Stimulated activated CD4-positive, alpha-beta T cell treated with anti-CD3 and anti-CD28 coated beads, Interleukin-4, amount 100 ng/mL, for 48 hours (primary cell): ENCODE measurements at places on chromosomes 1 and 21.

DNA sequence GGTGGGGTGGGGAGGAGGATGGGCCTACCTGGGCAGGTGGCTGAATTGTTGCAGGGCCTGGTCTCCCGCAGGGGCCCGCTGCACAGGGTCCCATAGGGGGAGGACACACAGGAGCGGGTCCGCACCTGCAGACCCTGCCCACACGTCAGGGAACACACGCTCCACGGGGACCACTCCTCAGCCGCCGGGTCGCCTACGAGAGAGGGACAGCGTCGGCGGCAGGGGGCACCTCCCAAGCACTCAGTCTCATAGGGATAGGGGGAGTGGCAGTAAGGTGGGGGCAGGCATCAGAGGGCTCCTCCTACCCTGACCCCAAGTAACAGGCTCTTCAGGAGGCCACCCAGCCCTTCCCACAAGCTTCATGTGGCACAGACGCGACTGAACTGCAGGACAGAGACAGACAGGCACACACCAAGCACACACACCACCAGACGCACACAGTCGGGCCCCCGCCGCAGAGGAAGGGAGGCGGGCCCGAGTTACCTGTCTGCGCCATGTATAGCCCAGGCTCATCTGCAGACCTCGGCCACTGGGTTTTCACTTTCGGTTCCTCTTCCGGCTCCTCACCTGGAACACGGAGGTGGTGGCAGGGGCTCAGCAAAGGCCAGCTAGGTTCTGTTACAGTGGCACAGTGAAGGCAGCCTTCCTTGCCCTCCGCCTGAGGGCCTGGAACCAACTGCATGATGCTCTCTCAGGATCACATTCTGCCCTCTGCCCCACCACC is 19.8 kb downstream of the ADGRB2 start:
- DNase-seq, result no peak

- no peak for DNase-seq
These were observed 216.3 kb downstream of the KCNH1 start for GRCh38 chr1:210917560-210918169.

DNA sequence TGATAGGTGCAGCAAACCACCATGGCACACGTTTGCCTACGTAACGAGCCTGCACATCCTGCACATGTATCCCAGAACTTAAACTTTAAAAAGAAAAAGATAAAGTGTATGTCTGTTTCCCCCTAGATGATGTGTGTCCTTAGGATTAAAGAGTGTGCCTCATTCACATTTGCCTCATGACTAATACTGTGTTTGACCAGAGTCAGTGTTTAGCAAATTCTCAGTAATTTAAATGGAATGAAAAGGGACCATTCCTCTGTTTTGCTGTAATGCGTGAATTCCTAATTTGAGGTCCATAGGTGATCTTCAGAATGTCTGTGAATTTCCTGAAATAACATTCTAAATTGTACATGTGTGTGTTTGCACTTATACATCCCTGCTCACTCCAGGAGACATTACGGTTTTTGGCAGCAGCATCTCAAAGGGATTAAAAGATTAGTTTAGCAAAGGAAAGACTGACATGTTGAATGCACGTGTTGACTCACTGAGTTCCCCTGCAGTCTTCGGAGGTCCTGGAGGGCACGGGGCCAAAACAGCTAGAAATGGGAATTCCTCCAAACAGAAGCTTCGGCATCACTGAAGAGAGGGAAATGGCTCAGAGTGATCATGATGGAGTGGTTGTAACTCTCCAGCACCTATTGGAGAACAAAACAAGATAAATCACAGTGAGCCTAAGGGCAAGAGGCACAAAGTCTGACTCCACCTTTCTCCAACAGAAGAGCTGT is 19.1 kb upstream of the SLC35F3 start:
- DNase-seq, result no peak

DNA sequence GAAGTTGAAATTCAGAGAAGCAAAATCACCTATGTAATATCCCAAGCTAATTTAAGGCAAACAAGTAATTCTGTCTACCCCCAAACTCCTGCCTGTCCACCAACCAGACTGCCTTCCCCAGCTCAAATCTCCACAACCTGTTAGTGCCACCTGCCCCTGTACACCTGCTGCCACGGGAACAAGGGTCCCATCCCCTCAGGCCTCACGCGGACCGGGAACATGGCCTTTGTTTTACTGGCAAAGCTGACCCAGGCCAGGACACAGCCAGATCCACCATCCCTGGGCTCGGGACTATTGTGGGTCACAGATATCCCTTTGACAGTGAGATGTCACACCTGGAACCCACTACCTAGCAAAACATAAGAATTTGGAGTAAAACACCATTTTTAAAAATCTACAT is 139.3 kb upstream of the SGIP1 start:
- no peak for DNase-seq

DNA sequence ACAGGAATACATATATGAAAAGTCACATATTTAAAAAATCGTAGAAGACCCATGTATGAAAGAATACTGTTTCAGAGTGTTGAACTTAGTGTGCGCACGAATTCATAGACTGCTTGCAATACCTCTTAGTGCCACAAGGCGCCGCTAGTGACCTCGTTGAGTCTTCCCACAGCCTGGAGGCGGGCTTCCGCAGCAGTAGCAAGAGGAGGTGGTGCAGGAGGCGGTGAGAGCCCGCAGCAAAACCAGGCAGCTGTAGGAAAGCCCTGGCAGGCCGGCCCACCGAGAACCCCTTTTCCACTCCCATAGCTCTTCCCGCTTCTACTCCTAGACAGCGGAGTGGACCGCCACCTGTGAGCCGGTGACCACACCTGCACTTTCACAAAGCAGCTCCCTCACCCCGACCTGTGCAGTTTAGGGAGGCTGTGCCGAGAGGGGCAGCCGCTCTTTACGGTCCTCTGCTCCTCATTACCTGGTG is 23.5 kb downstream of the MTARC1 start:
- peak; percentile 56 for DNase-seq

- no peak for DNase-seq
These were observed 50.5 kb upstream of the SLFNL1 start for GRCh38 chr1:41072051-41072450.

- no peak for DNase-seq
These were observed 64.5 kb upstream of the ABCG1 start for GRCh38 chr21:42154237-42155044.

- DNase-seq, result no peak
These were observed 105.6 kb upstream of the COG2 start for GRCh38 chr1:230536641-230537155.

GRCh38 chr1:63458750-63459149 is 64.3 kb downstream of the ITGB3BP start:
- no peak for DNase-seq

- DNase-seq, result no peak
These were observed 106.3 kb downstream of the HIVEP3 start for GRCh38 chr1:41812453-41812852.

- DNase-seq, result no peak
These were observed 93.1 kb downstream of the ADCY10 start for GRCh38 chr1:167820684-167821355.

DNA sequence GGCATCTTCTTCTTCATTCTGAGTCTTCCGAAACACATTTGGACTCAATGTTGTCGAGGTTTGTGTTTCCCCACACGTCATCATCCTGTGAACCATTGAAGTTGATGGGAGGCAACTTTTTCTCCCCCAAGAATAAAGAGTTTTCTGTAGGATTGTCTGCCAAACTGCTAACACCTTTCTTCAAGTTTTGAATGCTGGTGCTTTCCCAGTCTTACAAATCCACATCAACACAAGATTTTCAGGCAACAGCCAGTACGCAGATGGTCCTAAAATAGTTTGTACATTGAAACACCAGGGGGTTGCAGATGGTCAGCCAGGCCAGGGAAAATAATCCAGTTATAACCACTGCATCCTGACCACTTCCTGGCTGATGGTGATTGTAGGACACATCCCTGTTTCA is 187.9 kb downstream of the DISC1 start:
- no peak for DNase-seq

DNA sequence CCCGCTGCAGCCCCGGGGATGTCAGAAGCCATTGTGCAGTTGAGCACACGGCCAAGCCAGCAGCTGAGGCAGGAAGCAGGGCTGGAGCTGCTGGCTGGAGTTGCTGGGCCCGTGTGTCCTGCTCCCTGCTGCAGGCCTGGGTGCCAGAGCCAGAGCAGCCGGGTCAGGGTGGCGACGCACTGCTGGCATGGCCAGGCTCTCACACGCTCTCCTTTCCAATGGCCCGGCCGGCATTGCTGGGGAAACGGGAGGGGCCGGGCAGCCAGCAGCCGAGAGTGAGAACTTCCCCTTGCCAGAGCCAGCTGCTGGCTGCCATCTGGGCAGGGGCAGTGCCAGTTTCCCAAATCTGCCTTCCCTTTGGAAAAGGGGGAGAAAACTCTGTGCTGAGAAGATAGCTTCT is 82.4 kb upstream of the PROX1 start:
- DNase-seq, result no peak

DNA sequence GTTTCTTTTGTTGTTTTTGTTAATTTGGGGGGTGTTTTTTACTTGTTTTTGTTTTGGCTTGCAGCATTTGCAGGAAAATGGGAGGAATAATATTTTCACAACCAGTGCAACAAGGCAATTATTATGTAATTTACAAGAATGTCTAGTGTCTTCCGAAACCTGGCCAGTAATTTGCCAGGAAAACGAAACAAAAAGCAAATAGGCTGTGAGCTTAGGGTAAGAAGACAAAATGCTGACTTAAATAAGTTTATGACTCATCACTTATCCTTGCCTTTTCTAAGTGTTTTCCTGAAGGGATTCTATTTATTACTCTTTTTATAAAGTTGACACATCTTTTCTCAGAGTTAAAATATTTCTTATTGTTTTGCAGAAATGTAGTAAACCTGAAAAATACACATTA is 49.8 kb downstream of the KCNT2 start:
- no peak for DNase-seq

DNA sequence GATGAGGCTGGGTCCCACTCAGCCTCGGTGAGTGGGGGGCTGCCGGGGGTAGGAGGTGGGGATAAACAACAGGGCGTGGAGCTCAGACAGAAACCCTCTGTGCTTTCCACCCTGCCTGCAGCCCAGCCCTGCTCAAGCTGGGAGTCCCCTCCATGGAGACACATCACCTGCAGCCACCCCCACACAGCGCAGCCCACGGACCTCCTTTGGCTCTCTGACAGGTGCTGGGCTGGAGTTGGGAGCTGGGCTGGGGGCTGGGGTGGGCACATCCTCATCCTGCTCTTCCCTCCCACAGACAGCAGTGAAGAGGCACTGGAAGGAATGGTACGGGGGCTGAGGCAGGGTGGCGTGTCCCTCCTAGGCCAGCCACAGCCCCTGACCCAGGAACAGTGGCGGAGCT is 1.9 kb upstream of the CATSPER4 start:
- no peak for DNase-seq

DNA sequence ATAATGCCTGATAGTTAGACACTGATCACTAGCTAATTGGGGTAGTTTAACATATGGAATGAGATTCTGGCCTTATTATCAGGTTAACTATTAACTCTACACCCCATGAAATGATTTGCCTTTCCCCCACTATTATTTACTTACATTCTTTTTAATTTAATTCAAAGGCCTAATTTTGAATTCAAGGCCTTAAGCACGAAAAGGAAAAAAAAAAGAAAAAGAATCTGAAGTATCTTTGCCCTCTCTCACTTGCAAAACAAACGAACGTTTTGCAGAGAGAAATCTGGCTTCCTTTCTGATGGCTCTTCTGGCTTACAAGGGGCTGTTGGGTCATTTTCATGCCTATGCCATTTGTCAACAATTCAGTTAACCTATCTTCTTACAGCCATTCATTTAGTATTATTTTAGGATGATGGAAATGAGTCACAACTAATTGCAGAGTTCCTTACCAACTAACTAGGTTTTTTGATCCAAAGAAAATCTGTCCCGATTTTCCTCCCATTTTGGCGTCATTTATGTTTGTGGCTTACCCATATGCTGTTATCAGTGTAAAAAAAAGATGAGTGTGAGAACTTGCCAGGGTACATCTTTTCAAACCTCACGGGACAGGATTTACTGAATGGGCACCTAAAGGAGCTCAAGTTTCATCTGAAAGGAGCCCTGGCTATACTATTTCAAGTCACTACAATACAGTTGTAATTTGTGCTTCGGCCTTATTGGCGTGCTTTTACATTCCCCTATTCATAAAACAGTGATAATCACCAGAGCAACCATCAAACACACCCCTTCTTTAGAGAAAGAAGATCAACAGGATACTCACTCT is 1.9 kb upstream of the ERRFI1 start:
- no peak for DNase-seq

- no peak for DNase-seq
These were observed 93.9 kb downstream of the KIF1B start for GRCh38 chr1:10304295-10304694.

DNA sequence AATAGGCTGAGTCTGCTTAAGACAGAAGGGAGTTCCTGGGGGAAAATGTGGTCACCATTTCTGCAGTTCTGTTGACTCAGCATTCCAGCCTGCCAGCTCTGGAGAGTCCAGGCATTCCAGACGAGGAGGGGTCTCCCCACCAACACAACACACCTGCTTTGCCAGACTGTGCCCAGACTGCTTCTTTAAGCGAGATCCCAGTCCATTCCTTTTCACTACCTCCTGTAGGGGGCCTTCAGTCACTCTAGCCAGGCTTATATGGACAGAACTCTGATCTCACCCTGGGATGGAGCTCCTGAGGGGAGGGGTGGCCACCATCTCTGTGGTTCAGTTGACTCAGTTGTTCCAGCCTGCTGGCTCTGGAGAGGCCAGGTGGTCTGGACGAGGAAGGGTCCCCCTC is 48.5 kb downstream of the UBE2U start:
- DNase-seq, result no peak

DNA sequence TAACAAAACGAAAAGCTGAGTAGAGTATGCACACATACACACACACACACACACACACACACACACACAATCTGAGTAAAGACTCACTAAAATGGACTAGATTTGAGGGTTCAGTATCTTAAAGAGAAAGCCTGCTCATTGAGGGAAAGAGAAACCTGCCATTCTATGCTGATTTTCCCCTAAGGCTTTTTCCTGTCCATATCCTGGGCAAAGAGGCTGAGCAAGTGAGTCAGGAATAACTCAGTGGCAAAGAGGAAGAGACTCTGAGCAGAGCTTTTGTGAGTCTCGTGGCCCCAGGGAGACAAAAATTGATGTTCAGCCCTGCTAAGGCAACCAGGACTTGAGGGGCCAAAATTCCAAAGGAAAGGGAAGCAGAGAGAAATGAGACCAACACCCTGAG is 37.3 kb upstream of the RUNX1 start:
- no peak for DNase-seq

DNA sequence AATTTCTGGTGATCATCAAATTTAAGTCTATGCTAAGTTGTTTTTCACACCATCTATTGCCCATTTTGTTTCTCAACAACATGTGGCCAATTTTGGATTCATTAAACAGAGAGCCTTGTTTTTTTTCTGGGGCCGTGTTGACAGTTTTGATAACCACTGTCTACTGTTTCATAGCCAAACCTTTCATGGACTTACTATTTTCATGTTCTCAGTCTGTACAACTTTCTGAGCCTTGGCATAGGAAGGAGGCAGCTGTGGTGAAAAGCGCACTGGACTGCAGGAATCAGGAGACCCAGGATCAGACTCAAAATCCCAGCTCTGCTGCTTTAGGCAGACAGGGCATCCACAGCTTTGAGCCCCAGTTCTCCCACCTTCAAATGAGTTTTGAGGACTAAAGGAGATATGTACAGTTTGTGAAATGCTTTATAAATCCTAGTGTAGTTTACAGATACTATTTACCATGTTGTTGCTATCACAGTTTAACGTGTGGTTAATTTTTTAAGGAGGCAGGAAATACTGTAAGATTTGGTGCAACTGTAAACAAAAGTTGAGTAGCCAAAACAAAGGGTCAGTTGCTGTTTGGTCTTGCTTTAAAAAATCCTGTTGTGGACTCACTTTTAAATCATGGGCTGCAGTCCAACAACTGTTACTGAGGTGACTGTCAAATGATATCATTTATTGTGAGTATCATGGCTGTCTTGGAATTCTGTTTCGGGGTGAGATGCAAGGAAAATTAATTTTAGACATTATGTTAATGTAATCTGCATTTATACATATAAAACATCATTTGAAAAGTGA is 2.9 kb downstream of the MACO1 start:
- DNase-seq, result no peak
